ENCODE measurements at places on chromosomes 7 and 10.
A peak's percentile ranks its signal among the peaks of the same experiment; 100 is the strongest.

GRCh38 chr10:44967616-44968015 lies 8.0 kb downstream of the RASSF4 start:
- no peak for DNase-seq

GRCh38 chr10:100986623-100986951 lies 710 bp downstream of the MRPL43 start:
- DNase-seq: no peak

DNA sequence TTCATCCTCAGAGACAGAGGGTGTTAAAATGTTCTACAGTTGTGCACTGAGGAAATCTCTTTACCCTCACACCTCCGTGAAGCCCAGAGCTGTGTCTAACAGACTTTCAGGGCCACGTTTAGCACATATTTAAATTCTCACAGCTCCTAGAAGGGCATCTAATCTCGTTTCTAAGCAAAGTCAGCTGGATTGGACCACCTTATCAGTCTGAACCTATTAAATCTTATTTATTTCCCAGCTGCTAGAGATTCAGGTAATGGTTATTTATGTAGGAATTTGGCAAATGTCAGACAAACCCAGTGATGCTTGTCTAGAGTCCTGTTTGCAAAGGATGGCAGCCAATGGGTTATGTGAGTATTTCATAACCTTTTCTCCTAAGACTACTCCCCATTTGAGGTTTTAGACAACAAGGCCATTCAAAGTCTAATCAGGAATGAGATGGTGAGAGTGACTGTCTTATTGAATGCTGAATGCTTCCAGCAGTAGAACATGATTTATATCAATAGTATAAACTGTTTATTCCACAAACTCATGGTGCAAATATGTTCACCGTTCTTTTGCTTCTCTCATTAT lies 54.8 kb upstream of the EXOC4 start:
- no peak for DNase-seq

- no peak for DNase-seq
Observed at GRCh38 chr10:128884496-128885072, 582.5 kb upstream of the MGMT start.

DNA sequence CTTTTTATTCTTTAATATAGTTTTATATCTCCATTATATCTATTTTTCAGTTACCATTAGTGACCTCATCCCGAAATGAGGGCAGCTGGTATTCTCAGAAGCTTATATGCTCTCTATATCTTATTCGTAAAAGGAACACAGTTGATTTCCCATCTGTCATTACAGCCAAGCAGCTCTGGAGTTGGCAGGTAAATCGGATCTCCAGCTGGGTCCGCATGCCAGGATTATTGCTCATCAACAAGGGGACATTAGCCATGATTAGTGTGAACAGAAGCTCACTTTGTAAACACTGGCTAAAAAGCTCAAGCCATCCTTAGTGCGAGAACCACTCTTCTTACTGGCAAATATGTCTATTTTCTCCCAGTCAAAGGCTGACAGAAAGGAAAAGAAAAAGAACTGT lies 180.3 kb downstream of the NPSR1 start:
- no peak for DNase-seq

GRCh38 chr10:19817231-19817933 lies 1.1 kb downstream of the PLXDC2 start:
- DNase-seq: no peak

GRCh38 chr10:23155169-23155568 lies 36.9 kb upstream of the PTF1A start:
- DNase-seq: peak; percentile 6

GRCh38 chr7:36227223-36227622 lies 74.2 kb downstream of the EEPD1 start:
- peak; percentile 98 for DNase-seq

DNA sequence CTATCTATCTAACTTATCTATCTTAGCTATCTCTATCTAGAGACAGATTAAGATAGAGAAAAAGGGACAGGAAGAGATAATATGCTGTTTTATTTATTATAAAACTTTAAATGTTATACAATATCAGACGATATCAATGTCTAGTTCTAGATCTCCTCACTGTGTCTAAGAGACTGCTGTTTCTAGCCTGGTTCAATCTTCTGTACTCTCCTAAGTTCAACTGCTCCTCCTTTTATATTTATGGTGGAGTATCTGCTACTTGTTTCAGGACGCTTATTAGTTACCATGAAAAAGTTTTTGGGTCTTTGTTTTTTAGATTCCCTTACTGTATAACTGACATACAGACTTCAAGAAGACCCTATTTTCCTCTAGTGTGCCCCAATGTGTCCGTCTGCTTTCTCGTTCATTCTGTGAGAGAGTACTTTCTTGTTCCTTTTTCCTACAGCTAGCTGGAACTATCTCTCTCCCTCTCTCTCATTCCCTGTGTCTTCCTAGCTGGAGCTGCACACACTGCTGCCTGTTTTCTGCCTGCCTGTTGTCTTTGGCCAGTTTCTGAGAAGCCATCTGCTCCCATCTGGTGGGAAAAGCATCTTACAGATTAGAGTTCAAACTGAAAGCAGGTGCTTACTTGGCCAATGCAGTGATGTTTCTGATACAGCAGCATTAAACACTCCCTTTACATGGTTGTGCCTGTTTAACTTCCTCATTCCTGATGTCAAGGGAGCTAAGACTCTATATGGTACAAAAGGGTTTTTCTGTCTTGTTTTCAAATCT lies 49.4 kb upstream of the ARL4A start:
- no peak for DNase-seq

DNA sequence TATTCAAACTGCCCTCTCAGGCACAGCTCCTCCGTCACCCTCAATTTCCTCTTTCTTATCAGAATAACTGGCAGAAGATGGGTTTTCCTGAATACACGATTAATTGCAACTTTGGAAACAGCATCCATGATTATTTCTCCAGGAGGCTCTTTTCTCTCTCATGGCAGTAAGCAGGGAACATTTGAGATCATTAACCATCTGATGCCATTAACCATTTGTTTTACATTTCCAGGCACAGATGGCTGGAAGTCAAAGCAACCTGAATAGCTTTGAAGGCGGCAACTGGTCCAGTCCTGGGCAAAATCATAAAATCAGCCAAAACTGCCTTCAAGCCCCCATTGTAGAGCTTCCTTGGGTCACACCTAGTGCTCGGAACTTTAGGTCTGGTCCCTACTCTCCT lies 289.5 kb upstream of the AOAH start:
- DNase-seq: no peak

- DNase-seq: peak; percentile 5
Observed at GRCh38 chr7:29806995-29807841, 910 bp downstream of the WIPF3 start.

- DNase-seq: no peak
Observed at GRCh38 chr10:127899766-127900387, 7.0 kb upstream of the PTPRE start.

GRCh38 chr10:74000892-74001669 lies 3.2 kb downstream of the VCL start:
- DNase-seq: no peak

DNA sequence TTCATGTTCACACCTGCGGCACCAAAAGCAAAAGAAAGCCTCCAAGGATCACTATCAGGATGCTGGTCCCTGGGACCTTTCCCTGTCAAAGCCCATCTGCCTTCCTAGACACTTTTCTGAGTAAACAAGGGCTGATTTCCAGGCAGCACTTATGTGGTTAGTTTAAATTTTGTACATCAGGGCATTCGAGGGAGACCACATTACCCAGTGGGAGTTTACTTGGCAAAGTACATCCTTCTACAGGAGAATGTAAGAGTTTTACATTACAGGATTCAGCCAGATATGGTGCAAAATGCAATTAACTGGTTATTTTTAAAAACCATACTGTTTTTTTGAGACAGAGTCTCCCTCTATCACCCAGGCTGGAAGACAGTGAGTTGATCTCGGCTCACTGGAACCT lies 132.1 kb downstream of the CSTF2T start:
- DNase-seq: peak; percentile 24

- no peak for DNase-seq
Observed at GRCh38 chr10:21135023-21135931, 238.2 kb upstream of the NEBL start.

DNA sequence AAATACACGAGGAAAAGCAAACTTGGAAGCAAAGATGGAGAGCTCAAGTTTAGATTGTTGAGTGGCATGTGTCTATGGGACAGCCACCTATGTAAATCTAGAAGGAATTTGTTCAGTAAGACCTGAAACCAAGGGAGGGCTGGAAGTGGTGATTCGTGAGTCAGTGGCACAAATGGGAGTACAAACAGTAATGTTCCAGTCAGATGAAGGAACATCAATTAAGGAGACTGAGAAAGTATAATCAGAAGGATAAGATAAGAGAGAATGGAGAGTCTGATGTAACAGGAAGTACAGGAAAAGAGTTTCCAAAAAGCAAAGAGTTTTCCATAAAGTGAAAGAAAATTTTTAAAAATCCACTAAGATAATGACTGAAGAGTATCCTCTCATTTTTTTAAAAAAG lies 544.2 kb downstream of the KIF20B start:
- no peak for DNase-seq

DNA sequence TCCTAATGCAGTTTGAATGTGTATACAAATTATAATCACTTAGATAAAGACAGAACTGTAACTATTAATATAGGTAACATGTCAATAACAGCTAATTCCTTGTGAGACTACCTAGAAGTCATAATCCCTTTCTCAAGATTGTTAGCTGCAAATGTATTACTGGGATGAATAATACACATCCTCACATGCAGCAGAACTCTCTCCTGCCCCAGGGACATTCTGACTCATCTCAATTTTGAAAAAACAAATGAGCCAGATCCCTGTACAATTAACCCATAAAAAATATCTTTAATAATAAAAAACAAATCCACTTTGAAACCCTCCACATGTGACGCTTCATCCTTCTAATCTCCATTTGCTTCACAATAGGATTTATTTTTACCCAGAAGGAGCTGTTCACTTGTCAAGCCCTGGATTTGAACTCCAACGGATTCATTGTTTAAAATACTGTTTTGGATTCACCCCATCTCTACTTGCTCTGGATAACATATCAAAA lies 428.4 kb upstream of the TEX47 start:
- DNase-seq: no peak

- no peak for DNase-seq
Observed at GRCh38 chr7:6385909-6386560, 61.7 kb downstream of the DAGLB start.

GRCh38 chr7:86953653-86954336 lies 105.7 kb downstream of the ELAPOR2 start:
- no peak for DNase-seq

Measured in AG10803 (cell line).